SHP77 (cell line): ENCODE measurements at places on chromosomes 1 and 21.

GRCh38 chr1:51297401-51298321, 32.7 kb downstream of the TTC39A start:
- no peak for DNase-seq

DNA sequence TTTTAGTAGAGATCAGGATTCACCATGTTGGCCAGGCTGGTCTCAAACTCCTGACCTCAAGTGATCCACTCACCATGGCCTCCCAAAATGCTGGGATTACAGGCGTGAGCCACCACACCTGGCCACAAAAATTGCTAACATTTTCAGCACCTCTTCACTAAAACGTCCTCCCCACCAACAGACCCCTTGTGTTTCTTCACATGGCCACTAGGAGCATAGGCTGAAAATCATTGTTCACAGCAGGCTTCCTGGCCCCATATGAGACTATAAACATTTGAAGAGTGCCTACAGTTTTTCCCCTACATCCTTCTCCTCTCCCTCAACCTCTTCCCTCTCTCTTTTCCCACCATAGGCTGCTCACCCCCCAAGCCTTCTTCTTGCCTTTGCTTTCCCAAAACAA, 28.0 kb upstream of the SFPQ start:
- peak; percentile 28 for DNase-seq

DNA sequence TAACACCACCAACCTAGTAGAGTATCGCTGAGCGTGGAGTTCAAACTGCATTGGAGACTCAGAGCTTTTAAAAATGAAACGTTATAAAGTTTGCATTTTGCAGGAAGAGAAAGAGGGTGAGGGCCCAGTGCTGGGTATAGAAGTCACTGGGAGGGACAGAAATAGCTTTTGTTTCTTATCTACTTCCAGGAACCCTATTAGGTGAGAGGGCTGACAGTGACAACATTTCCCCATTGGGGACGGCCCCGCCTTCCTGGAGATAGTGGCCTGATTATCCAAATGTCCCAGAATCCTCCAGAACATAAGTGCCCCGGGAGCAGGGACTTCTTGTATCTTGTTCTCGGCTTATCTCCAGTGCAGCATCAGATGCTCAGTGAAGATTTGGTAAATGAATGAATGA, 574.9 kb downstream of the PTPRU start:
- no peak for DNase-seq

GRCh38 chr1:34885405-34886247, 26.1 kb upstream of the SMIM12 start:
- no peak for DNase-seq

DNA sequence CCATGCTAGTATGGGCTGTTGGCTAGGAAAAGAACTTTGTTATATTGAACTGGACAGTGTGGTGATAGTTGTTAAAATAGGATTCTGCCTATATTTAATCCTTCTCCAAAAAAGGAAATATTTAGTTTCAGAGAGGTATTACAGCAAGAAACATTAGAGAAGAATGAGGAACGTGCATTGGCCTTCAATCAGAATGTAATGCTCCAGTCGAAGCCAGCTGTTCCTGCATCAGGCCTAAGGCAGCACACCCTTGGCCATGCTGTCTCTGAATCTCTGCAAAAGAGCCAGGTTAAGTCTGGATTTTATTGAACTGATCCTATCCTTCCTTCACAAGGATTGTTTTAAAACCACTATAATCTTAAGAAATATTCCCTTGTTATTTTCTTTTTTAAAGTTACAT, 35.3 kb upstream of the RALGPS2 start:
- DNase-seq: no peak

DNA sequence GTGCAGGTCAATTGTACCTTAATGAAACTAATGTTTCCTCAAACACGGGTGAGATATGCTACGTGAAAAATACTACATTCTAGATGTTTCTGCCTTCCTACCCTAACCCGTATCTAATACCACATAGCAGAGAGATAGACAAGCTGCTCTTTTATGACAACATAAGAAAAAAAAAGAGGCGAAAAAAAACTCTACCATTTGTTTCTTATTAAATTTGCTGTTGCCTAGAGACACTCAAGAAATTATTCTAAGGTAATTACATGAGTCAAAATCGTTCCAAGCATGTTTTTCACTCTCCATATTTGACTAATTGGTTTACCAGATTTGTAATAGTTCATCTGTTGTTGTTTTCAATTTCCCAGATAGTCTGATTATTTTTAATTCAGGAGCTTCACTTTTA, 27.4 kb downstream of the PALMD start:
- DNase-seq: no peak

- DNase-seq: no peak
These were observed 45.9 kb downstream of the CLEC20A start for GRCh38 chr1:178450871-178451270.

DNA sequence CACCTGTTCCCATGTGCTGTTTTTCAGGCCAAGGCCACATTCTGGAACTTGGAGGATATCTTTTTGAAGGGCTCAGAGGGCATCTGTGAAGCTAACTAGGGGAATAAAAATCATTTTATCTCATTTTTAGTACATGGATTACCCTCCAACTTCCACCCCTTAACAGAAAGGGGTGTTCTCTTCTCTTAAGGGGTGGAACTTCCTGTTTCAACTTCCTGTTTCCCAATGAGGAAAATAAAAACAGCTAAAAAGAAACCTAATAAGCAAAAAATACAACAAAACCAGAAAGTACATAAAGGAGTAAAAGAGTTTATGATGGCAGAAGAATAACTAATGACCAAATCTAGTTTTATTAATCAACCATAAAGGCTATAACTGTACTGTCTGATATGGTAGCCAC, 24.8 kb upstream of the SLC22A15 start:
- no peak for DNase-seq

- no peak for DNase-seq
These were observed 88.9 kb upstream of the COL11A1 start for GRCh38 chr1:103197216-103197615.

DNA sequence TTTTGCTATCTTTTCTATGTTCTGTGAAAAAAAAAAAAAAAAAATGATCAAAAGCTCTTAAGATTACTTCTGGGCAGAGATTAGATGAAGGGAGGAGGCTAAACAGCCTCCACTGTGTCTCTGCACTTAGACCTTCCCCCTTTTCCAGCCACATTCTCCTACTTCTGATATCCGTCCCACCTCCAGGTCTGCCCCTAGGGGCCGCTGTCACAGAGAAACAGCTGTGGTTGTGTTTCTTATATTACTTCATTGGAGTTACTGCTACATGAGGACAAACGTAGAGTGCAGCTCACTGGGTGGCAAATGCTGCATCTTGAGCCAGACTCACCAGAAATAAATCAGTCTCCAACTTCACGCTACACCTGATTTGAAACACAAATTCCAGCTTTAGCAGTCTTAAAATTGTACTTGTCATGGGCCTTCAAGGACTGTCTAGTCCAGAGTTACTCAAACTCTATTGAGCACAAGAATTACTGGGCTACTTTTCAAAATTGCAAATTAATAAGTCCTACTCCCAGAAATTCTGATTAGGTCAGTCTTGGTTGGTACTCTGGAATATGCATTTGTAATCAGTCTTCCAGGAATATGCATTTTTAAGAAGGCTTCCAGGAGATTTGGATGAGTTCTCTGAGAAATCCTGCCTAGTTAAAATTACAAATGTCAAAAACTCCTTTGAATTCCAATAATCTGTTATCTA, 125.2 kb upstream of the PTBP2 start:
- peak; percentile 49 for DNase-seq

GRCh38 chr1:98991127-98992012, 13.3 kb downstream of the PLPPR5 start:
- DNase-seq: peak; percentile 1

- DNase-seq: no peak
These were observed 1.9 kb downstream of the KRTAP10-5 start for GRCh38 chr21:44578371-44579055.

DNA sequence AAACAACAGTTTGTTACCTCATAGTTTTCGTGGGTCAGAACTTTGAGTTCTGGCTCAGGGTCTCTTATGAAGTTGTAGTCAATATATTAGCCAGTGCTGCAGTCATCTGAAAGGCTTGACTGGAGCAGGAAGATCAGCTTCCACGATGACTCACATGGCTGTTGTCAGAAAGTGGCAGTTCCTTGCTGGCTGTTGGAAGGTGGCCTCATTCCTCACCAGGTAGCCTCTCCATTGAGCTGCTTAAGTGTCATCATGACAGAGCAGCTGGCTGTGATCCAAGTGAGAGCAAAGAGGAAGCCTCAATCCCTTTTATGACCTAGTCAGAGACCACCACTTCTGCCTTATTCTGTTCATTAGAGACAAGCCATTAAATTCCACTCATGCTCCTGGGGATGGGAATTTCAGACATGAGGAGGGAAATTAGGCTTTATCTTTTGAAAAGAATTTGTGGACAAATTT, 5.6 kb downstream of the OSBPL9 start:
- DNase-seq: peak; percentile 61

- no peak for DNase-seq
These were observed 123.1 kb upstream of the KCNJ6 start for GRCh38 chr21:38039369-38039768.

- DNase-seq: no peak
These were observed 26.6 kb upstream of the FCRL4 start for GRCh38 chr1:157624471-157624870.

GRCh38 chr1:165686121-165686970, 12.0 kb downstream of the ALDH9A1 start:
- DNase-seq: no peak

DNA sequence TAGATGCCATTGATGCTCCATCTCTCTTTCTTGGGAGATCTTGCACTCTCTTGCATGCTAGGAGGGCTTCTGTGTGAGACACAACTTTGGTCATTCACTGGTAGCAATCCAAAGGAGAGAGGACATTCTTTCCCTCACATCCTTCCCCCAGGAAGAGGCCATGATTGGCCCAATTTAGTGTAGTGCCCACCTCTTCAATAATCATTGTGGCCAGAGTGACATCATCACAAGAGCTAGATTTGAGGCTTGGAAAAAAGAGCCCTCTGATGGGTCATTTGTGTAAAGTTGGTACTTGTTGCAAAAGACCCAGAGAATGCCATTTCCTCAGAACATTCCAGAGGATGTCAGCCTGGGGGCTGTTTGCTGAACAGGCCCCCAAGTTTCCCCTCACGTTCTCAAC, 30.2 kb downstream of the S100A6 start:
- no peak for DNase-seq

DNA sequence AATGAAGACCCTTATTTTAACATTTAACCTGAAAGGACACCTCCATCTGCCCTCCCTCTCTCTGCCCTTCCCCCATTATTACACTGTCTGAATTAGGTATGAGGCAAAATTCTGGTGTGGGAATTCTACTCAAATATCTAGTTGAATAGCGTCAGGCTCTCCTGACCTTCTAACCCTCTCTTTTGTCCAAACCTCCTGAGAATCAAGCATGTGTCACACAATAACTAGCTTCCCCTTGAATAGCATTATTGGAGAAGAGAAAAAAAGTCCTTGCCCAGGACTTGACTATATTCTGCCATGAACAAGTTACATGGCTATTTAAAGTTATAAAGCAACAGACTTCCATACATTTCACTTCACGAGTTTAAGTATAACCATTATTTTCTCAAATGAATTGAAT, 35.5 kb downstream of the USH2A start:
- DNase-seq: no peak

GRCh38 chr1:84836145-84836544, 56.9 kb downstream of the LPAR3 start:
- no peak for DNase-seq

- DNase-seq: peak; percentile 71
These were observed 39.1 kb upstream of the WASF2 start for GRCh38 chr1:27528818-27529703.

GRCh38 chr1:209106861-209107260, 476.7 kb upstream of the CAMK1G start:
- DNase-seq: no peak
